T-helper 17 cell (primary cell): ENCODE measurements at places on chromosomes 16 and 17. TPM values are rescaled to one million over a fixed set of nuclear protein-coding genes. Genes with fewer than 3 reads are reported as not detected.

DNA sequence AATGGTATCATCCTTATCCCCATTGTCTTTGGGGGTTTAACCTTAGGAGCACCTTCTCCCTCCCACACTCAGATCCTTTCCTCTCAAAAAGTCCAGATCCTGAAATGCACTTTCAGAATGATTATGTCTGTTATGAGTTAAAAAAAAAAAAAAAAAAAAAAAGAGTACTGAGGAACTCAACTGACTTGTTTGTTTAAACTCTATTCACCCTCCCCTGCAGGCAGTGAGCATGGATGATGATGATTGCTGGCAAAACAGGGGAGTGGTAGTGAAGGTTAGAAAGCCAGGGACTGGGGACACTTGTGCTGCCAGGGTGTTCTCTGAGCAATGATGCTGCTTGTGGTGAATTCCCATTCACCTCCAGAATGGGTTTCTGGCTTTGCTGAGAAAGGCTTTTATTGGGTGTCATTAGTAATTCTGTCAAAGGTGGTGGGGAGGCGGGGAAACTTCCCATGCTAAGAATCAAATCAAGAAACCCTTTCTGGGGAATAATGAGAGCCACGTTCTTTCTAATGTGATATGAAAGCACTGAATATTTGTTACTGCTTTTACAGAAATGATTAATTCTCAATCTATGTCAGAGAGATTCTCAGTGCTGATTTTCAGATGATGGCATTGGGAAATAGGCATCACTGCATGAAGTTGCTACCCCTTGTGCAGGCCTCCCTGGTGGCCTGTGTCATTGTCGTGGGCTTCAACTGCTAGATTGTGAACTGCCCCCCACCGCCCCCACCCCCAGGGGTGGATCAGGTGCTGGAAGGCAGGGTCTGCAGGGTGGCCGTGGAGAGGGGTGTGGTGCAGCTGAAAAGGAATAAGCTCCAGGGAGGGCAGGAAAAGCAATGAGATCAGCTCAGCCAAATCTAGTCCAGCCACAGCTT, 14.1 kb downstream of the CCL4 start:
- H3K27me3 ChIP-seq: peaks cover 29% of the 10 kb centered on the region
- no peaks in the 10 kb centered on the region for H3K36me3 ChIP-seq
- no peak overlapping the region for H3K27ac ChIP-seq
- no peak for DNase-seq

DNA sequence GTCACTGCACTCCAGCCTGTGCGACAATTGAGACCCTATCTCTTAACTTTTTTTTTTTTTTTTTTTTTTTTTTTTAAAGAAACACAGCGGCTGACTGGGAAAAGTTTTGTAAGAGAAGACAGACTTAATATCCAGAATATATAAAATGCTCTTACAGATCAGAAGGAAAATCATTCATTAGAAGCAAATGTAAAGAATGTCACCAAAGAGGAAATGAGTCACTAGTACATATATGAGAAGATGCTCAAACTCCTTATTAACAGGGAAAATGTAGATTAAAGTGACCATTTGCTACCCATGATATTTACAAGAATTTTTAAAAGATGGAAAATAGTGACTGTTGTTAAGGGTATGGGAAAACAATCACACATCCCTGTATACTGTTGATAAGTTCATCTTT, 48.9 kb downstream of the RABEP1 start:
- no peak overlapping the region for H3K4me3 ChIP-seq
- no peaks in the 10 kb centered on the region for H3K27me3 ChIP-seq

Gene VMO1
- not detected for total RNA-seq

DNA sequence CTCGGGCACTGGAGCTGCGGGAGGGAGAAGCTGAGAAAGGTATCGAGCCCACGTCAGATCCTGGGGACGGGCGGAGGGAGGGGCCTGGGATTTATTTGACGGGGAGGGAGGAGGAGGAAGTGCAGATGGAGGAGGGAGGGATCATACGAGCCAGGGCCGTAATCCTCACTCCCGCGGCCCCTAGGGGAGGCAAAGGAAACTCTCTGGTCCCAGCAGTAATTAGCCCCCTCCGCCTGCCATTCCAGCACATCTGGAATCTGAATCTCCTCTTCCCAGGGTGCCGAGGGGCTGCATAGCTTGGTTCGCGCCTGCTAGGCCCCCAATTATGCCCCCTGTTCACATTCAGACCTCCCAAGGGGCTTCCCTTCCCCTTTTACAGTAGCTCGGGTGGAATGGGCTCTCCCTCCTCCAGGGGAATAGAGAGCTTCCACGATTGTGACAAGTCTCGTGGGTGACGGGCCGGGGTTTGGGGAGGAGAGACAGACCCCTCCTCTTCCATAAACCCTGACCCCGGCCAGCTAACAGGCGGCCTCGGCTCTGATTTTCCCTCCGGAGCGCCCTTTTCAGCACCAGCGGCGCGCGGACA, at the start of gene SEZ6L2:
TSS of gene SEZ6L2 (minus strand) at position 35 of the 586 bp plus-strand sequence. CDS start 531 bp downstream, outside the sequence.
- peaks cover 35% of the 10 kb centered on the region for H3K27me3 ChIP-seq
- peak within 1 kb of the TSS; percentile 86 for H3K4me3 ChIP-seq

Gene ITGAD
- not detected for total RNA-seq

DNA sequence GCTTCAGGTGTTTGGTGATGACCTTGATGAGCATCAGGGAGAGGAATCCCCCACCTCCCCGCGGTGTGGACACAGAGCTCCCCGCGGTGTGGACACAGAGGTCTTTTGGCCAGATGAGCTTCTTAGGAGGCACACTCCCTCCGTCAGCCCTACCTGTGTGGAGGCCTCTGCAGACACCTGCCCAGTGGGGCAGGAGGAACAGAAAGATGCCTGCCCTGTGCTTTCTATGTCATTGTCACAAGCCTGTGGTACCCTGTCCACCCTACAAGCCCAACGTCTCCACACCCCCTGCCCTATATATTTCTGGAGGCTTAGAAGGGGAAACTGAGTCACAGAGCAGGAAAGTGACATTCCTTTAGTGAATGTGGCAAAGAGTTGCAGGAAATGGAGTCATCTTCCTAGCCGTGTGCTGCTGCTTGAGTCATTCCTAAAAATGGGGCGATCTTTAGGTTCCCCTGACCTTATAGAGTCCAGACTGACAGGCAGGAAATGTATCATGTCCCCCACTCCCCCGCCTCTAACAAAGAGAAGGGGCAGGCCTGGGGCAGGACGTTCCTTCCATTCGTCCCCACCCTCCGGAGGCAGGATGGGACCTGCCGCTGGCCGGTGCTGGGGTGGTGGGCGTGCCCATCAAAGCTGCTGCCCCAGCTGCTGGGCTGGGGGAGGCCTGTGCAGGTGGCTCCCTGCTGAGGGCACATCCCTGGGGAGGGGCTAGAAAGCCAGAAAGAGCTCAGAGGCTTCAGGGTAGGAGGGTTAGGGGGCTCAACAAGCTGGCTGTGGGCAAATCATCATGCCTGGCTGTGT, 1.0 kb upstream of the C16orf74 start:
- no peak for DNase-seq
- peaks cover 3% of the 10 kb centered on the region for H3K4me1 ChIP-seq
- H3K27ac ChIP-seq: no peak overlapping the region
- H3K4me3 ChIP-seq: peak overlapping the region; percentile 41

Gene SSTR5
- total RNA-seq: not detected

DNA sequence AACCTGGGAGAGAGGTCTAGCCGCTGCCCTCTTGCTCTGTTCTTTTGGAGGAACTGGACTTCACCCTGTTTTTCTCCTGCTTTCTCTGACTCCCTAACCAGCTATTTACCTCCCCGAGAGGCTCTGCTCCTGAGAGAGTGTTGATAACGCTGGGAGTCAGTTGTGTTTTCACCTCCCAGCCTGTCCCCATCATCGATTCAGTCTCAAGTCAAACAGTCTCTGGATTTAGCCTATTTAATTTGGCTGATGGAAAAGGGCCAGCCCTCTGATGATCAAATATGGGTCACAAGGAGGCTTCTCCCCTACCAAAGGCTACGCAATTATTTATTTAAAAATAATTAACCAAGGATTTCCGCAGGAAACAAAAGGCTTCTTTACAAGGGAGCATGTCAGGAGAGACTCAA, 31.8 kb downstream of the HNF1B start:
- H3K36me3 ChIP-seq: no peaks in the 10 kb centered on the region
- DNase-seq: no peak
- H3K27ac ChIP-seq: no peak overlapping the region
- no peak overlapping the region for H3K4me3 ChIP-seq
- H3K27me3 ChIP-seq: peaks cover 77% of the 10 kb centered on the region
- H3K4me1 ChIP-seq: peaks cover 2% of the 10 kb centered on the region

DNA sequence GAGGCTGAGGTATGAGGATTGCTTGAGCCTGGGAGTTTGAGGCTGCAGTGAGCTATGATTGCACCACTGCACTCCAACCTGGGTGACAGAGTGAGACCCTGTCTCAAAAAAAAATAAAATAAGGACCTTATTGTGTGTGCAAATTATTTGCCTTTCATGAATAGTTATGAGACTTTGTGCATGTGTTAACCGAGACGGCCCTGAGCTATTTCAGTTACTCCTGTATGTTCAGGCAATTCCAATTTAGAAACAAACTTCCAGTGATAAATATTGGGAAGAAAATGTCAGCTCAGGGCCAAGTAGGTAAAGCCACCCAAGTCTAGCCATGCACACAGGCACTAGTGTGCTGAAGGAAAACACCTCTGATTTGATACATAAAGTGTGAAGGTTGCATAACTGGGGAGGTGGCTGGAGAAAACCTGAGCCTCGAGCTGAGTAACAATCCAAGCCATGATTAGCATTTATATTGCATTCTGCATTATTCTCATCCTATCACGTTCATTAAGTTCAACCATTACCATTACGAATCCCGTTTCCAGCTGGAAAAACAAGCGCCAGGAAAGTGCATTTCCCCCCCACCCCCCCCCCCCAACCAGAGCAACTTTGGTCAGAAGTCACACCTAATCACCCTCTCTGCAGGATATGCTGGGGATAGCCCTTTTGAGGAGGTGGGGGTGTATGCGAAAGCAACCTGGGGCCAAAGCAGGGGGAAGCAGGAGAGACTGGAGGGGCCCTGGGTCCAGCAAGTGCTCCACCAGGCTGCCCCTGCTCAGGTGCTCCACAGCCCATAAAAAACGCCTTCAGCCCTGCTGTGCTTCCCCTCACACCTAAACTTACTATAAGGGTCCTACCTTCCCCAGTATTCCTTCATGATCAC, 18.6 kb upstream of the ENDOV start:
- no peaks in the 10 kb centered on the region for H3K27me3 ChIP-seq
- H3K36me3 ChIP-seq: peaks cover 9% of the 10 kb centered on the region
- H3K4me1 ChIP-seq: peaks cover 18% of the 10 kb centered on the region
- no peak overlapping the region for H3K4me3 ChIP-seq

Gene SMIM22
- total RNA-seq: not detected

- H3K27me3 ChIP-seq: no peaks in the 10 kb centered on the region
- H3K36me3 ChIP-seq: no peaks in the 10 kb centered on the region
- H3K4me3 ChIP-seq: no peak overlapping the region
- no peaks in the 10 kb centered on the region for H3K4me1 ChIP-seq
Measured at GRCh38 chr17:61279476-61280145, 120.0 kb upstream of the TBX2 start.

GRCh38 chr17:4162775-4163466, 19.9 kb downstream of the CYB5D2 start:
- peaks cover 22% of the 10 kb centered on the region for H3K36me3 ChIP-seq
- H3K4me3 ChIP-seq: no peak overlapping the region
- no peaks in the 10 kb centered on the region for H3K27me3 ChIP-seq
- DNase-seq: no peak
- peak overlapping the region; percentile 41 for H3K27ac ChIP-seq
